ENCODE measurements at places on chromosomes 12 and 14.

GRCh38 chr14:68695856-68696255 is 97.0 kb downstream of the ZFP36L1 start:
- DNase-seq: no peak

DNA sequence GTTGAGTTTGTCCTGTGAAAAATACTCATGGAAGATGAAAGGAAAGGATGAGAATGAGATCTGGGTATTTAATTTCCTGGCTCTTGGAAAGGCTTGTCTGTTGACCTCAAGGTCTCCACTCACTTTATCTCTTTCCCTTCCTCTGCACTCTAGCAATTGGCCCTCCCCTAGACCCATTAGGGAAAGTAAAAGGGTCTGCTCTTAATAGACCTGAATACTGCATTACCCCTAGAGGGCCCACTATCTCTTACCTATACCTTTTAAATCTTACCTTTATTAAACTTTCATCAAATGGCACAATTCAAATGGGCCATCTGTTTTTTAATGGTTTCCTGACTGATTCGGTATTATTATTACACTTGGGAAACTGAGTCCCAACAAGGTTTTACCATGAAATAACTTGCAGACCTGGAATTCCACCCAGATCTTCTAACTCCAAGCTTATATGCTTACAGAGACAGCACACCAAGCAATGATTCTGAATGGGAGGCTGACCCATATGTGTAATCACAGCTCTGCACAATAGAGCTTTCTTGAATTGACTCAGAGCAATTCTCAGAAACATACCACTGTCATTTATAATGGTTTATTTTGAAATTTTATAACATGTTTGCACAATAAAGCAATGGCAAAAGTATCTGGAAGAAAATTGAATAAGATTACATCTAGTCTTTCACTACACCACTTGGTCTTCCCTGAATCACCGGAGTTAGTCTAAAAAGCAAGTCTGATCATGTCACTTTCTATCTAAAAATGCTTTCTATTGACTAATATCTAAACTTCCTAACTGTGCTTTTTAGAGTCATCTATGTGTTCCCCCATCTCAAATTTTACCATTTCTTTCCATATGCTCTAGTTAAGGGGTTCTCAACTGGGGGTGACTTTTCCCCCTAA is 618.5 kb downstream of the NRXN3 start:
- no peak for DNase-seq

- DNase-seq: no peak
Measured at GRCh38 chr14:52786887-52787286, 4.5 kb downstream of the GNPNAT1 start.

DNA sequence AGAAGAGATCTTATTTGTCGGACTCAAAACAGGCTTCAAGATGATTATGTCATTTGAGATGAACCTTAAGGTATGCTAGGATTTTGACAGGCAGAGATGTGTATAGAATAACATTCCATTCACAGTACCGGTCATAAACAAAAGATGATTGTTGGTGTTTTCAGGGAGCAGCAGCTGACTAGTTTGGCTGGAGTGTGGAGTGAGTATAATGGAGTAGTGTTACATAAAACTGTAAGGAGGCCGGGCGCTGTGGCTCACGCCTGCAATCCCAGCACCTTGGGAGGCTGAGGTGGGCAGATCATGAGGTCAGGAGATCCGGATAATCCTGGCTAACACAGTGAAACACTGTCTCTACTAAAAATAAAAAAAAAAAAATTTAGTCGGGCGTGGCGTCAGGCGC is 23.9 kb downstream of the SERPINA10 start:
- peak; percentile 47 for DNase-seq

DNA sequence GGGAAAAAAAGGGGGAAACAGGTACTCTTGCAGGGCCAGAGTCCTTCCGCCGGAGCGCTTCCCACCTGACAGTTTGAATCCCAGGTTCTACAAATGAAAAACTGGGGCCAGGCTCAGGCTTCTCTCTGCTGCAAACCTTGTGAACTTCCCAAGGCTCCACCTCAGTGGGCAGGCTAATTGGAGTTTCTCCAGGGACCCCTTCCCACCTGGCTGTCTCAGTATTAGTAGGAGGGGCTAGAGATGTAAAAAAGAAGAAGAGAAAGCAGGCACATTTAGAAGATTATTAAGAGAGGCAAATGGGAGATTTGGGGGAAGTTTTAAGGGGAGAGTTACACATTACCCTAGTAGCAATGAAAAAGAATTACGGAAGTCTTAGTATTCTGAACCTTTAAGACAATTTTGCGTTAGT is 20.0 kb upstream of the CLEC2D start:
- DNase-seq: no peak

DNA sequence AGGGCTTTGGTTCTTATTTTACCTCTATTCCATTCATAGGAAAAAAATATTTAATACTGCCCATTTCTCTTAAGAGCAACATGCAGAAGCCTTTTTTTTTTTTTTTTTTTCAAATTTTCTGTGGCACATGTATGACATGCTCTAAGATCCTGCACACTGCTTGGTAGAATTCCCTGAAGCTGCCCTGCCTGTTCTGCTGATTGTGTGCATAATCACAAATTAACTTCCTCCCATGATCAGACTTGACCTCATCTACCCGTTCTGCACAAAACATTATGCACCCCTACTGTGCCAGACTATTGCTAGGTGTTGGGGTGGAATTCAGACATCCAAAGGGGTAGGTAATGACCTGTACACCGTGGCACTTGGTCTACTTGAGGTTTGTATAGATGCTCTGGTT is 22.2 kb downstream of the SUDS3 start:
- DNase-seq: no peak

- no peak for DNase-seq
Measured at GRCh38 chr14:96874127-96874526, 76.9 kb downstream of the VRK1 start.

- DNase-seq: no peak
Measured at GRCh38 chr14:36663404-36664321, 2.0 kb downstream of the PAX9 start.

GRCh38 chr12:2857021-2857431 is at the start of gene TEX52:
Gene TEX52, minus strand, starts transcription at chr12:2857039. Its CDS starts 13 bp downstream, at chr12:2857026.
- no peak for DNase-seq

GRCh38 chr12:132197581-132198354 is 53.5 kb downstream of the NOC4L start:
- DNase-seq: no peak

GRCh38 chr12:4133636-4134447 is 139.7 kb upstream of the CCND2 start:
- DNase-seq: no peak

- DNase-seq: no peak
Measured at GRCh38 chr12:96343347-96343954, 56.8 kb downstream of the CDK17 start.

- no peak for DNase-seq
Measured at GRCh38 chr12:120920178-120920577, 16.0 kb upstream of the SPPL3 start.

- DNase-seq: peak; percentile 60
Measured at GRCh38 chr12:123533672-123534643, at the start of gene RILPL1. Gene RILPL1, minus strand, starts transcription at chr12:123533719. Its CDS starts 237 bp downstream, at chr12:123533482.

DNA sequence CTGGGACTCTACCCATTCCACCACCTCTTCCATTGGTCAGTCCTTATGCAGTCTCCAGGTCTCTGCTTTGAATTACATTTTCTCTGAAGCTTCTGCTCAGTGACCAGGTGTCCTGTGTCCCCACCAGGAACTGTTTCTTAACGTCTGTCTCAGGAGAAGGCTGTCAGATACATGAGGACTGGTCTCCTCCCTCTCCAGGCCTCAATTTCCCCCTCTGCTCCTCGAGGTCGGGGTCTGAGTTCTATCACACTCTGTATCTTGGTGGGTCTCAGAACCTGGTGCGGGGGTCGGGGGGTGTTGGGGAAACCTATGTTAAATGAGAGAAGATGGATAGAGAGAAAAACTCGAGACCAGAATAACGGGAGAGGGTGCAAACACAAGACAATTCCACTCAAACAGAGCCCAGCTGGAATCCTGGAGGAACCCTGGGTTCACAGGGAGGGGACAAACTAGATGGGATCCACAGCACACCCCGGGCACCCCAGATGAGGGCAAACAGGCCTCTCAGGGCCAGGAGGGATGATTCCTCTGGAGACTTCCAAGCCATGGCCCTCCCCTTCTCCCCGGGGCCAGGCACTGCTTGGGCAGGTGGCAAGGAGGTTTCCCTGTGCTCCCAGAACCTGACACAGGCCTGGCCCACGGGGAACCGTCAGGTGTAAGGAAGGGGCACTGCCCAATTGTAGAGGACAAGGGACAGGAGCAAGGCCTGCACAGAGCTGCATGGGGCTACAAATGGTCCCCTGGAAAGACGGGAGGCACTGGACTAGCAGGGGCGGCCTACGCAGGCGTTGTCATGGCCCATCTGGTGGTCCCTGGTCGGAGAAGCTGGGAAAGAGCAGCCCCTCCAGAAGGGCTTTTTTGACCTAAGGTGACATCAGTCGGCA is 313.2 kb upstream of the DIO3 start:
- no peak for DNase-seq

GRCh38 chr12:10069099-10069498 is 29.7 kb downstream of the CLEC1A start:
- no peak for DNase-seq

DNA sequence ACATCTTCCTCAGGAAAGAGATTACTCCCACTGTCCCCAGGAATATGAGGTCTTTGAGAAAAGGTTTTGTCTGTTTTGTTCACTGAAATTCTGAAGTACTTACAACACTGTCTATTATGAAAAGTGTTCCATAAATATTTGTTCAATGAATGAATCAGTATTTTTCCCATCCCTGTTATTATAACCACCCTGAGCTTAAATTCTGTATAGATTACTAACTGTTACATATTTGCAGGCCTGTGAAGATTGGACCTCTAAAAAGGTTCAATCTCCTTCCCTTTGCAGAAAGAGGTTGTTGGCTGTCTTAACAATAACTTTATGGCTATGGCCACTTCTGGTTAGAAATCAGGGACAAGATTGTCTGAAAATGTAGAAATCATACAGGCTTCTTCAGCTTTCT is 174.5 kb upstream of the NPAS3 start:
- no peak for DNase-seq

GRCh38 chr14:76181546-76181945 is 29.8 kb downstream of the GPATCH2L start:
- DNase-seq: no peak

GRCh38 chr14:74324931-74325361 is 22.2 kb upstream of the ABCD4 start:
- DNase-seq: no peak

- DNase-seq: no peak
Measured at GRCh38 chr12:65125975-65126374, 4.9 kb upstream of the WIF1 start.

- DNase-seq: no peak
Measured at GRCh38 chr12:102513272-102513671, 32.9 kb upstream of the IGF1 start.

DNA sequence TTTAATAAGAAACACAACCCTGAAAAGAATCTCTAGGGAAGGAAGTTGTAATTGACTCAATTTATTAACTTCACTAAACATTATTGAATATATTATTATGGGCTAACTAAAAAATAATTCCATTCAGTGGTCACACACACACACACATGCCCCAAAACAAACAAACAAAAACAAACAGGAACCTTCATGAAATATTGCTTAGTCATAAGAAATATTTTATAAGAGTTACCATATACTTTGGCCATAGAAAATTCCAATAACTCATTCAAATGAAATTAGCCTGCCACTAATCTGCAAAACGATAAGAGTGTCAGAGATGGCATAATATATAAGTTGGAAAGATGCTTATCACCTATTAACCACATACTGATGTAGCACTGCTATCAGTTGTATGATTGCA is 268.4 kb upstream of the AMIGO2 start:
- no peak for DNase-seq

DNA sequence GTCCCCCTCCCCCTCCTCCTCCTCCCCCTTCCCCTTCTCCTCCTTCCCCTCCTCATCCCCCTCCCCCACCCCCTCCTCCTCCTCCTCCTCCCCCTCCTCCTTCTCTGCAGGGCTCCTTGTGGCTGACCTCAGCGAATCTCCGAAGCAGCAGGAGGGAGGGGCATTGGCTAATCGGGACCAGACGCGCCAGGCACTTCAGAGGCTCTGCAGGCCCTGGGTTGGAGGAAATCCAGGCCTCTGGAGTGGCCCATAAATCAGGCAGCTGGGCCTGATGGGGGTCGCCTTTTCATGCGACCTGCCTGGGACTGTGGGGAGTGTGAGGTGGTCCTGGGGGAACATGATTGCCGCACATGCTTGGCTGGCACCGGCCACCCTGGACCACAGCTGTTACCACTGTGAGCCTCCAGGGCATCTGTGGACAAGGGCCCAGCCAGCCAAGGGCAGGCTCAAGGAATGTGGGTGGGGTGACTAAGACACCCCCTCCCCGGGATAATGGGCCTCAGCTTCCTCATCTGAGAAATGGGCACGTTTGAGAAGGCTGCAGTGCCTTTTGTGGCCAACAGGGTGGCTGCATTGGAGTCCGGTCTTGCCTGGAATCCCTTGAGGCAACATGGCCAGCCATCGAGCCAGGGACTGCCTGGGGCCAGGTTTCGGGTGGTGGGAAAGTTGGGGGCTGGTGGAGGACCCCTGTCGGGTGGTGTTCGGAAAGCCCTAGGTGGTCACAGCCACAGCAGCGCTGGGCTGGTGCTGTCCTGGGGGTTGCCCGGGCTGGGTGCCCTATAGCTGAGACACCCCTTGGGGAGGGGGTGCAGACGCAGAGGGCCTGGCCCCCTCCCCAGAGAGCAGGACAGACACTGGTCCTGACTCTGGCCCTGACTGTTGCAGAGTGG is 12.0 kb downstream of the KIF26A start:
- no peak for DNase-seq

- DNase-seq: no peak
Measured at GRCh38 chr12:2561367-2561766, 233.4 kb upstream of the FKBP4 start.

DNA sequence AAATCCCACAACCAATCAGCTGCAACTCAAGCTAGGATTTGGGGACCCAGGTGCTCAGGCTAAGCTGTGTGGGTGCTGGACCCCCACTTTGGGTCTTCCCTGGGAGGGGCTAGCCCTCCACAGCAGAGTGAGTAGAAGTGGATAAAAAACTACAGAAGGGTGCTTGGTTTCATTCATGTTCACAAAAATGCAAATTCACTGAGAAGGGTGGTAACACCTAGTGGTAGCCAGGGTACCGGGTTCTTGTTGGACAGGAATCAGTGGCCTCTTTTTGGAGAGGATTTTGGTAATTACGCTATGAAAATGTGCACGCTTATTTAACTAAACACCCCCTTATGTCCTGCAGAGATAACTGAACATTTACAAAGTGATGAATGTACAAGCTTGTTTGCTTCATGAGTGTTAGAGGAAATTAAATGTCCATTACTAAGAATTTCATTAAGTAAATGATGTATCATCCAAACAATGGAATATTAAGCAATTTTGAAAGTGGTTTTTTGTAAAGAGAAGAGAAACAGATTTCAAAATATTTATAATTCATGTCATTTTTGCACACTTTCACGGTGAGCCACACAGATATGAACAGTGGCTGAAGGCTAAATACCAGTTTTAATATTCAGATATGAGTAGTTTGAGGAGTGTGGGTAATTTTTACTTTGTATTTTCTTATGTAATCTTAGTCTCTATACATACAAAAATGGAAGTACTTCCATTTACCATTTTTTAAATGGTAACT is 78.3 kb downstream of the DDX51 start:
- DNase-seq: no peak

- DNase-seq: no peak
Measured at GRCh38 chr12:98744680-98745079, 99.6 kb downstream of the APAF1 start.

GRCh38 chr14:92625213-92625612 is 111.6 kb downstream of the RIN3 start:
- DNase-seq: no peak

GRCh38 chr14:94423453-94424056 is 29.0 kb downstream of the SERPINA11 start:
- DNase-seq: peak; percentile 25

Measured in breast epithelium (tissue), 4 donors.